ENCODE measurements at places on chromosomes 2 and 18. TPM values are rescaled to one million over a fixed set of nuclear protein-coding genes. Genes with fewer than 3 reads are reported as not detected.
A peak's percentile ranks its signal among the peaks of the same experiment; 100 is the strongest.

SLC1A4 gene
- polyA plus RNA-seq, result 24.8 TPM

DNA sequence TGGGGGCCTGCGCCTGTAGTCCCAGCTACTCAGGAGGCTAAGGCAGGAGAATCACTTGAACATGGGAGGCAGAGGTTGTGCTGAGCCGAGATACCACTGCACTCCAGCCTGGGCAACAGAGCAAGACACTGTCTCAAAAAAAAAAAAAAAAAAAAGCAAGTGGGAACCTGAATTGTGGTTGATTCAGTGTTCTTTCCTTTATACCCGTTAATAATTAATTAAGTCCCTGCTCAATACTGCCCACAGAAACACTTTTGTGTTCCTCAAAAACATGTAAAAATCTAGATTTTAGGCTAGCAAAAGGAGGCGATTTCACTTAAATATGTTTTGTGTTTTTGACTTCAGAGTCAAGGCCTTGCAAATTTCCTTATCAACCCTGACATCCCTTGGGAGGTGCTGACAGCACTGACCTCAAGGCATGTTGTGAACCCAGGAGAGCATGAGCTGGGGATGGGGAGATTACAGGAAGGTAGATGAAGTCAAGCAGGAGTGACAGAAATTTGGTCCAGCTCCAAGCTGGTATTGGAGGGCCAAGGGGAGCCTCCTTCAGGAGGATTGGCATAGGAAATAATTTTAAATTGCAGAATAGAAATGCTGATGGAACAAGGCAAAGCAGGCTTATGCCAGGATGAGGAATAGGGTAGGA lies 89.0 kb upstream of the PNPT1 start:
- DNase-seq, result no peak

OSR1 gene
- polyA plus RNA-seq, result 14.0 TPM

- DNase-seq, result no peak
Measured at GRCh38 chr18:7908681-7909299, 341.7 kb downstream of the PTPRM start.

DNA sequence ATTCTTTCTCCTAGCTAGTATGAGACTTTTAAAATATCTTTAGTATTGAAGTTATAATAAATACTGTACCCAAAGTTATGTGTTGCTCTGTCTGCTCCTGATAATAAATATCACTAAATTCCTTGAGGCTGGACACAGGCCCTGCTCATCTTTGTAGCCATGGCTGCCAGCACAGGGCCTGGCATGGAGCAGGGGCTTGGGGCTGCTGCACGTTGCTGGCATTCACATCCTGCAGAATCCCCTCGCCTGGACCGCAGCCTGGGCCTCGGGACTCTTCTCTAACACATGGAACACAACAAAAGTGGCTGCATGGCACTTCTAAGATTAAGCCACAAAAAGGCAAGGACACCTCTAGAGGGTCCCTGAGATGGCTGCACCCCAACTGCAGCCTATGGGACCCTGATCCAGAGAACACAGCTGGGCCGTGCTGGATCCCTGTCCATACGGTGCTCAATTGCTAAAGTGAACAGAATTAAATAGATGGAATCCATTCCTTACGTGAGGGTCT lies 477.5 kb upstream of the MYT1L start:
- no peak for DNase-seq

- DNase-seq, result no peak
Measured at GRCh38 chr2:119338826-119339561, 27.6 kb downstream of the C2orf76 start.

GRCh38 chr18:35215026-35215425 lies 25.8 kb upstream of the ZNF397 start:
- no peak for DNase-seq

GRCh38 chr2:10265329-10266132 lies 37.2 kb upstream of the HPCAL1 start:
- DNase-seq, result no peak

MAPK4 gene
- not detected for polyA plus RNA-seq

PLEKHM3 gene
- polyA plus RNA-seq, result 7.0 TPM

GRCh38 chr2:177129610-177130009 lies 83.0 kb upstream of the HNRNPA3 start:
- no peak for DNase-seq

STON1 gene
- 13.5 TPM for polyA plus RNA-seq

GRCh38 chr2:45770811-45771210 lies 119.3 kb downstream of the PRKCE start:
- no peak for DNase-seq

LYPD6B gene
- polyA plus RNA-seq, result 0.21 TPM

TGFA gene
- polyA plus RNA-seq, result not detected

DNA sequence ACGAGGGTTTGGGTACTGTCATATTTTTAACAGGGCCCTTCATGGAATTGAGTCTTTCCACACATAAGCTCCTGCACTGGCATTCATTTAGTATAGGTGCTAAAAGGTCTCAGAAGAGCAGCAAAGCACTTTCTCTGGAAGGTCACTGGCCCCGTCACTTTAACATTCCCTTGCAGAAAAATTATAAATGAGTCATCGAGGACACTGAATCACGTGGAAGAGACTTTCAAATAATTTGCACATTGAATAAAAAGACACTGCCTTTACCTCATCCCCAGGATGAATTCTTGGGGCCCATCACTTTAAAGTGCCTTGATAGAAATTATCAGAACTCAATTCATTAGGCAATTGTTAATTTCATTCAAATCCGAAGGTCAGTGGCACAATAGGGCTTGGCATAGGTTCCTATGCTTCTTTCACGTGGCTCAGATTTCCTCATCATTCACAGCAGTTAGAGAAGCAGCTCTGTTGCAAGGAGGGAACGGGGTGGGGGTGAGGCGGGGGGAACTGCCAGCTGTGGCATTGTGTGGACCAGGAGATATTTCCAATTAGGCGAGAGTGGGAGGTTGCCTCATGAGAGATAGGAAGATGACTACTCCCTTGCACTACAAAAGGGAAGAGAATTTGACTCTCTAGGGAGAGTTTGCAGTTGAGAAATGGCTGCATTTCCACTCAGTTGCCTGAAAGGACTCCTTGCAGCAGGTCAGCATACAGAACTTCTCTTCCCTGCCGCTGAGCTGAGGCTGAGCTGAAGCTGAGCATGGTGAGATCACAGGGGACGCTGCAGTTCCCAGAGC lies 86.3 kb upstream of the NPAS2 start:
- peak; percentile 36 for DNase-seq

AMER3 gene
- not detected for polyA plus RNA-seq

DNA sequence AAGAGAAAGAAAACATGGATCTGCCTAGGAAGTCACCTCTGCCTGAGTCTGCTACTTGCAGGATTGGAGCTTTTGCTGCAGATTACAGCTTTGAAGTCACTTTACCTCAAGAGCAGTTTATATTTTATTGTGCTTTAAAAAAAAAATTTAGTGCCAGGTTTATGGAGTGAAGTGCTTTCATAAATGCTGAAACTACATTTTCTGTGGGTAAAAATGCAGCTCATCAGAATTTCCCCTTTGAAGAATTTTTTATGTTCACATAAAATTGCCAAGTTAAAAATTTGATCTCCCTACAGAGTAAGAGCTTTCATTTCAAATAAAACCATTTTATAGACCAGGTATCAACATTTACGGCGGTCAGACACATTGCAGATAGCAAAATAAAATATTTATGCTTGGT lies 25.2 kb downstream of the BCL2L11 start:
- DNase-seq, result no peak

Data from AG04450 (cell line).